Neural crest cell (in vitro differentiated cells): ENCODE measurements at places on chromosomes 4 and X. TPM values are rescaled to one million over a fixed set of nuclear protein-coding genes. Genes with fewer than 3 reads are reported as not detected.

MTTP gene
- 11.1 and 12.0 TPM in 2 replicates for total RNA-seq

DGAT2L6 gene
- not detected in 2 replicates for total RNA-seq

MSN gene
- 184 and 185 TPM in 2 replicates for total RNA-seq

ADGRL3 gene
- total RNA-seq = 32.9 and 34.5 TPM in 2 replicates

ADH1B gene
- not detected in 2 replicates for total RNA-seq

FMR1NB gene
- not detected in 2 replicates for total RNA-seq

PRKG2 gene
- 0.77 and 0.86 TPM in 2 replicates for total RNA-seq

CXorf49 gene
- not detected in 2 replicates for total RNA-seq

CXCL13 gene
- not detected in 2 replicates for total RNA-seq

KLB gene
- total RNA-seq = not detected in 2 replicates

NOX1 gene
- total RNA-seq = not detected in 2 replicates

RAB33A gene
- total RNA-seq = 16.7 and 18.5 TPM in 2 replicates

MCF2 gene
- 0.23 and 0.34 TPM in 2 replicates for total RNA-seq

FAM47E gene
- total RNA-seq = 1.4 and 1.6 TPM in 2 replicates

ABCG2 gene
- total RNA-seq = 5.1 and 5.3 TPM in 2 replicates

FOXR2 gene
- not detected in 2 replicates for total RNA-seq

SNX12 gene
- total RNA-seq = 77.5 and 78.3 TPM in 2 replicates

STPG2 gene
- 0.21 and 0.23 TPM in 2 replicates for total RNA-seq

RASGEF1B gene
- total RNA-seq = 1.7 and 1.9 TPM in 2 replicates

AADAT gene
- total RNA-seq = 30.7 and 32.5 TPM in 2 replicates

ZFP42 gene
- total RNA-seq = 0.72 and 0.77 TPM in 2 replicates

ADGRA3 gene
- 73.8 and 76.0 TPM in 2 replicates for total RNA-seq

GK gene
- 16.9 and 17.3 TPM in 2 replicates for total RNA-seq

FREM3 gene
- not detected in 2 replicates for total RNA-seq

SPIN3 gene
- total RNA-seq = 16.2 and 18.1 TPM in 2 replicates

PARM1 gene
- total RNA-seq = 0.73 and 0.96 TPM in 2 replicates

BANK1 gene
- total RNA-seq = 0.11 and 0.44 TPM in 2 replicates

STK32B gene
- 3.4 and 3.5 TPM in 2 replicates for total RNA-seq

SOWAHD gene
- 0.32 and 0.40 TPM in 2 replicates for total RNA-seq

PAPSS1 gene
- total RNA-seq = 74.7 and 78.6 TPM in 2 replicates

RTL3 gene
- total RNA-seq = not detected in 2 replicates

HTN1 gene
- not detected in 2 replicates for total RNA-seq

VSIG4 gene
- not detected in 2 replicates for total RNA-seq

MAGT1 gene
- 41.0 and 45.1 TPM in 2 replicates for total RNA-seq

AFM gene
- total RNA-seq = not detected in 2 replicates

MAGEE2 gene
- not detected in 2 replicates for total RNA-seq
